Stimulated activated CD4-positive, alpha-beta T cell treated with anti-CD3 and anti-CD28 coated beads, Interleukin-12 subunit alpha, Interleukin-12 subunit beta, amount 100 ng/mL, for 48 hours (primary cell): ENCODE measurements at places on chromosomes 1 and 21.

- no peak for DNase-seq
Observed at GRCh38 chr1:59499273-59499942, 202.5 kb downstream of the FGGY start.

GRCh38 chr1:205344066-205344928 lies 12.4 kb downstream of the KLHDC8A start:
- peak; percentile 23 for DNase-seq

GRCh38 chr21:38771536-38771935 lies 34.2 kb upstream of the ETS2 start:
- DNase-seq, result no peak

- no peak for DNase-seq
Observed at GRCh38 chr1:64575881-64576676, 106.2 kb downstream of the CACHD1 start.

DNA sequence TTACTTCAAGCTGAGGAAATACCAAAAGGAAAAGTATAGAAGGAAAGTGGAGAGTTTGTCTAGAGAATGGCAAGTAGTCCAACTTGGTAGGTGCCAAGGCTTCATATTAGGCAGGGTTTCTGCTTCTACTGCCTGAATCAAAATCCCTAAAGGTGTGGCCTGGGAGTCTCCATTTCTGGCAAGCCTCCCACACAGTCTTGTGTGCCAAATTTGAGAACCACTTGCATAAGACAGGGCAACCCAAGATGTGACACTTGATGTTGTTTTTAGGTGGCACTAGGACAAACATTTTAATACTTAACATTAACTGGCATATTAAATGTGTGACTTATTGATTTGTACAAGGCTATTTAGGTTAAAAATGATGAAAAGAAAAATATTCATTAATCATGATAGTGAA lies 60.1 kb downstream of the ATG4C start:
- no peak for DNase-seq

GRCh38 chr1:180165096-180165495 lies 10.4 kb downstream of the QSOX1 start:
- DNase-seq, result no peak

GRCh38 chr1:58895082-58895481 lies 111.2 kb upstream of the JUN start:
- DNase-seq, result no peak

DNA sequence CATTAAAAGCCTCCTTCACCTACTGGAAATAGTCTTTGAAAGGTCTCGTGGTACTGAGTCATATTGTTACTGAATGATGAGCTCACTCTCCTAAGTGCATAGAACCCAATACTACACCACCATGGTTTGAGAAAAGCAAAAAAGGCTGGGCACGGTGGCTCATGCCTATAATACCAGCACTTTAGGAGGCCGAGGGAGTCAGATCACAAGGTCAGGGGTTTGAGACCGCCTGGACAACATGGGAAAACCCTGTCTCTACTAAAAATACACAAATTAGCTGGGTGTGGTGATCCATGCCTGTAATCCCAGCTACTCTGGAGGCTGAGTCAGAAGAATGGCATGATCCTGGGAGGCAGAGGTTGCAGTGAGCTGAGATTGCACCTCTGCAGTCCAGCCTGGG lies 3.3 kb upstream of the HNRNPCL1 start:
- DNase-seq, result no peak

GRCh38 chr1:67791686-67792085 lies 41.6 kb downstream of the GNG12 start:
- DNase-seq, result no peak

DNA sequence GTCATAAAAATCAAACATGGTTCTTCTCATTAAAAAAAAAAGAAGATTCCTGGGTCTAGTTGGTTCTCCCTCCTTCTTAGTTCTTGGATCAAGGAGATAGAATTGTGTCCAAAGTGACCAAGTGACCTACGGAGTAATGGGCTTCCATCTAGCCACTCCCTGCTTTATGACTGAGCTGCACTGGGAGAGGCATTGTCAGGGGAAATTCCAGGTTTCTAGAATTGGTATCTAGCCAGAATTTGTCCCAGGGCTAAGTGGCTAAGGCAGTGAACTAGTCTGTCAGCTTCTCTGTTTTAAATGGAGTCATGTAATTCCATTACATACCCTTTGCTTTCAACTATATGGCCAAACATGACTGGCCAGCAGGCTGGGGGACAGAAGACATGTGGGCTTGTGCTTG lies 40.1 kb upstream of the ERG start:
- DNase-seq, result no peak

DNA sequence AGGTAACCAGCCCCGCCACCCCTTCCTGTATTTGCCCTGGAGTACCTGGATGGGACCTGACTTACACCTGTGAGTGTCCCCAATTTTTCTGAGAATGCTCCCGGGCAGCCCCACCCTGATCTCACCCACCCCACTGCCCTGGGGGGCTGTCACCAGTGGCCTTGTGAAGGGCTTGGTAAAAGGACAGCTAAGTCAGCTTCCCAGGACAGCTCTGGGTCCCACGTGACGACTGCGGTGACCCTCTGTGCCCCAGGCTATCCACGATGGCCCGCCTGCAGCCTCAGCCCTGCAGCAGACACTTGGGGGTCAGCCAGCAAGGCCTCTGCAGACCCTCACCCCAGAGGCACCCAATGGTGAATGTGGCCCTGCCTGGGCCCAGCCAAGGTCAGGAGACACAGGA lies 5.6 kb downstream of the SRM start:
- DNase-seq, result no peak

GRCh38 chr1:4118746-4119515 lies 218.9 kb upstream of the C1orf174 start:
- DNase-seq, result no peak

GRCh38 chr1:172638885-172639831 lies 19.7 kb upstream of the FASLG start:
- peak; percentile 73 for DNase-seq

GRCh38 chr1:39250460-39251240 lies 46.2 kb downstream of the MACF1 start:
- no peak for DNase-seq

- no peak for DNase-seq
Observed at GRCh38 chr1:88063605-88064004, 620.5 kb upstream of the PKN2 start.

DNA sequence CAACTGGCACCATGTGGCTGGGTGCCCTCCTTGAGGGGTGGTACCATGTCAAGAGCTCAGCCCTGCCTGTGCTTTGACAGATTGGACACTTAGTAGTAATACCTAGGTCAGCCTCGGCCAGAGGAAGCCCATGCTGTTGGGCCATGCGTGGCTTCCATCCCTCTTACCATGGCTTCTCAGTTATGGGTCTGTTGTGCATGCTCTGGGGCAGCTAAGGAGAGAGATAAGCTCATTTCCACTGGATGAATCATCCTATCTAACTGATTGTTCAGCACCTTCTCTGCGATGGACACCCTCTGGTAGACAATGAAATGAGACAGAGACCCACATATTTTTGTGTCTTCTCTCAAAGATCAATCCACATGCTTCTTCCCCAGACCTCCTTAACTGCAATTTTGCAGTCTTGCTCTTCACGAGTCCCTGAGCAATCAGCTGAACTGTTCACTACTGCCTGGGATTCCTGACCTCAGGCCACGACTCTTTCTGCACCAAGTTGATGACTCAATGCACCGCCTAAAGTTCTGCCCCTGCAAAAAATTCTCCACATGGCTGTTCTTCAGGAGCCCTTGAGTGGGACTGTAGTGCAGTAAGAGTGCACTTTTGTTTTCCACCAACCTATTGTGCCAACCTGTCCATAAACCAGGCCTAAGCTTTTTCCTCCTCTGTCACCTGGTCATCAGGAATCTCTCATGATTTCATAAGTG lies 6.9 kb upstream of the TRIM62 start:
- DNase-seq, result no peak

DNA sequence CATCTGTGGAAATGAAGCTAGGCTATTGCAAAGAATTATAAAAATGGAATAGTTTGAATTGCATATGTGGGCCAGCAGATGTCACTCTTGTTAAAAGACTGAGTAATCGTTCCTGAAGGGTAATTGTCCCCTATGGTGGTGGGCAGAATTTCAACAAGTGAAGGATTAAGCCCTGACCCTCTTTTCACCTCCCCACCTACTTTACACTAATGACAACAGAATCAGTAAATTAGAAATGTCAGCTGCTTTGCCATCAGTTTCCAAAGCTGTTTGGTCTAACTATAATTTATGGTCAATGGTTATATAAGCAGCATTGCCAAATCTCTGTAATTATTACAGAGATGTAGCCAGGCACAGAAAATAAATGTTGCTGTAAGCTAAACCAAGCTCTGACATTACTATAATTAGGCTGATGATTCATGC lies 898.6 kb downstream of the AMY1C start:
- no peak for DNase-seq

GRCh38 chr1:38727684-38728584 lies 131.6 kb downstream of the RRAGC start:
- DNase-seq, result no peak

DNA sequence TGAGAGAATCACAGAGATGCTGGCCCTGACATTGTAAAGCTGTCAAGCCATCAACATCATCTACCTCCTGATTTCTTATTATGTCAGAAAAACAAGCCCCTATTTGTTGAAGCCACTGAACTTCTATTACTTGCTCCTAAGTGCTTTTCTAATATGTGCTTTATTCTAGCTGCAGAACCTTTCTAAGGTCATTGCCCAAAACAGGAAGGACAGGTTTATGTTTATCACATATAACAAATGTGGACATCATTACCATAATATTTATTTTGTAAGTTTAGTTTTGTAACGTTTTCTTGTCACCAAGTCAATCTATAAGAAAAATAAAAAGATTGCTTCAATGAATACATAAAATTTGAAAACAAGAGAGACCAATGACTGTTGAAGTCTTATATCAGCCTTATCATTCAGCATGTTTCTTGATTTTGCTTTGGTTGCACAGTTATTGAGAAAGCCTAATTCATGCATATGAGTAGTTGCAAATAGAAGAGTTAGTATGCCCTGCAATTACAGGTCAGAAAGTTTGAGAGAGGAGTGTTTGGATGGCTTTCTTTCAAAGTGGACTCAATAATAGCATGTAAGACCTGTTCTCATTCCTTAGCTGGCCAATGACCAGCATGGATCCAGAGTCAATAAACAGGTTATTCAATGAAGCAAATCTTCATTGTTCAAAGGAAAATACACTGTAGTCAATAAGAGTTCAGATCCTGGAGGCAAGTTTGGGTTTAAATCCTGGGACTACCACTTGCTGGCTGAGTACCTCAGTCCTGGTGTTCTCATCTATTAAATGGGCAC lies 84.1 kb downstream of the MAB21L3 start:
- DNase-seq, result no peak

GRCh38 chr1:14969006-14969405 lies 184.5 kb upstream of the TMEM51 start:
- DNase-seq, result peak; percentile 13

DNA sequence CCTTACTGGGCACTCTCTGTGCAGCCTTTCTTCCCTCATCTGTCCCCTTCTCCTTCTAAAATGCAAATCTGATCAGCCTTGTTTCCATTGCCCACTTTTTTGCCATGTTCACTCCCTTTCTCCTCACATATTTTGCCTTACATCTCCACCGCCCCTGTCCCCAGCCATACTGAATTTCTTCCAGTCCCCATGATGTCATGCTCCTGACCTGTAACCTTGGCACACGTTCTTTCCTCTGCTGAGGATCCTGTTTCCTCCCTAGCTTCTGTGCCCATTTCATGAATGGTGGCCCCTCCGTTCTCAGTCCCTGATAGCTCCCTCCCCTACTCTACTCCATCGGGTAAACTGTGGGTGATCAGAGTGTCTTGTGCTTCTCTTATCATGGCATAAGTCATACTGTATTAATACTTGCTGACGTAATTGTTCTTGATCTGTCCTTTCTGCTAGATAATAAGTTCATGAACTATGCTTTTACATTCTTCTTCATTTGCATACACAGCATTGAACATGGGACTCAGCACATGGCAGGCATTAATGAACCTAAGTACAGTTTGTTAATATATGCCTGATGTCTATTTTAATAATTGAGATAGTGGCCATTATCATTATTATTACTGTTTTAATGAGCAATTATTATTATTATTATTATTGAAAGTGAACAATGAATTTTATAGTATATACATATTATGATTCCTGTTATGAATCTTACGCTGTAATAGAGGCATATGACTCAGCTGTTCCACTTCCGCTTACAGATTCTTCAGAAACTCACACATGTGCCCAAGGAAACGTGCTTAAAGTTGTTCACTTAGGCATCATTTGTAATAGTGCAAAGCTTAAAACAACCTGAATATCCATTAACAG lies 28.5 kb downstream of the MAP3K21 start:
- DNase-seq, result no peak

DNA sequence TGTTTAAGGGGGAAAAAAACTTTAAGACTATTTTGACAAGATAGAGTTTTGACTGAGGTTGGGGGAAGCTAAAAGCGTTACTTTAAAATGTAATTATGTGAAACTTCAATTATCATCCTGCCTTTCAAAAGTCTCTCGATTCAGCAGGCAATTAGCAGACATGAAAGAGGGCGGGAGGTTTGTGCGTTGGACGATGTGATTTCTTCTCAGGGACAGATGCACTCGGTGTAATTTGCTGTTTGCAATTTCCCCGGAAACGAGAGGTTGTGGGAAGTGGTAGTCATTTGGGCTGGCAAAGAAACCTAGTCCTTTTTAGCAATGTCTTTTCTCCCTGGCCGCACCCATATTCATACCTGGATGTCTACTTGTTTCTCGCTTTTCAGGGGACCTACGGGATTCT lies 27.1 kb downstream of the KAZN start:
- no peak for DNase-seq

DNA sequence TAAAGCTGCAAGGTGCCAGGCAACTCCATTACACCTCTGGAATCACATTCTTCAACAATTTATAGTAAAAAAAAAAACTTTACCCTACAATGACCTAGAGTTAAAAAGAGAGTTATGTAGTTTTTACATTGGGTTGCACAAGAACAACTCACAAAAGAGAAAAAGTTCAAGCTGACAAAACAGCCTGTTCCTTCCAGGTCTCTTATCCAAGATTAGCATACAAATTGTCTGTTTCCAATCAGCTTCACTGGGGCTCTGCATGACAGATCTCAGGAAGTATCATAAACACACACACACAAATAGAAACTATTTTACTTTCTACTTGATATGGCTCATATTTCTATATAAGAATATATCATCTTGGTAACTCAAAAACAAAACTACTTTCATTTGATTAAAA lies 154.6 kb downstream of the PCNX2 start:
- no peak for DNase-seq
